ENCODE measurements at places on chromosomes 7 and 10.

DNA sequence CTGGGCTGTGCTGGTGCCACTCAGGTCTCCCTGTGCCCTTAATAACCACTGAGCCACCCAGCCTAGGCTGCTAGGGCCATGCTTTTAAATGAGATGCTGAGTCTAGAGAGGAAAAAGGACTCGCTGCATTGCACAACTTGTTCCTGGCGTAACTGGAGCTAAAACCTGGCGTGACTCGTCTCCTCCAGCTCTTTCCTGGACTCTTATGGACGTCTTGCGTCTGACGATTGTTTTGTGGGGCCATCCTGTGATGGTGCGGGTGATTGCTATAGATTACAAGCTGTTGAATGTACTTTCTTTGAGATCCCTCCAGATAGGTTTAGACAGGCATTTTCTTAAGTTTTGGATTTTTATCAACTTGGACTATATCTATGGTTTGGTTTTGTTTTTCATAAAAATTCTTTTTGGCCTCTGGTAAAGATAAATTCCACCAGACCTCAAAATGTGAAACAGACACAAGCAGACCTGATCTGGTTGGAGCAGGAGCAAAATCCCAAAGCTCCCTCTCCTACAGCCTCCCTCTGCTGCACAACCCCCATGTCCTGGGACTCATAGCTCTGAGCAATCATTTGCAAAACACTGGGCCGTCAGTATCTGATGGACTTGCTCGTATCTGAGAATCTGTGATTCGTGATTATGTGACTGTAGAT lies 230.3 kb downstream of the ARHGAP12 start:
- peak; percentile 80 for DNase-seq

DNA sequence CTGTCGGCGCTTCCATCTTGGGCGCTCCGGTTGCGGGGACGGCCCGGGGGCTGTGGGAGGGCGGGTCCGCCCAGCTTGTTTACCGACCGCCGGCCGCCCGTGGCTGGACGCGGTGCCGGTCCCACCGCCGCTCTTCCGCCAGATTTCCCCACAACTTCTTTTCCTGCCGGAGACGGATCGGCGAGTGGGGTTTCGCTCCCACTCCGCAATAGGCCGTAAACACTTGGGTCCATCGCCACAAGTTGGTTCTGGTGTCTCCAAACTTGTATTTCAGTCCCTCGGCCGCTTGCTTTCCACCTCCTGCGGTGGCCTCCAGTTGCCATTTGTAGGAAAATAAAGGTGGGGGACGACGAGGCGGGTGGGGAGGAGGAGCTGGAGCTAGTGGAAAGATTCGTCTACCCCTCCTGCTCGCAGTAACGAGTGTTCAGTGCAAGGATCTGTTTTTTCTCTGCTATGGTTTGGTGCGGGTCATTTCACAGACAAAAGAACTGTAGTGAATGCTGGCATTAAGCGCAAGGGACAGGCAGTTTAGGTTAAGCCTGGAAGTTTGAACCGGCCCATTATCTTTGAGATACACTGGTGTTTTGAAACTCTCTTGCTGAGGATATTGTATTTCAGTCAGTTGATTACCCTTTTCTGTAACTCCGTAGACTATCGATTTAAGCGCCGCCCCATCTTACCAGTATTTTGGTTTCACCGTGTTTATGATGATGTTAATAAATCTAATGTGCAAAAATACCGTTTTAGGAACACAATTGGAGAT lies 24.3 kb upstream of the ZRANB1 start:
- no peak for DNase-seq

DNA sequence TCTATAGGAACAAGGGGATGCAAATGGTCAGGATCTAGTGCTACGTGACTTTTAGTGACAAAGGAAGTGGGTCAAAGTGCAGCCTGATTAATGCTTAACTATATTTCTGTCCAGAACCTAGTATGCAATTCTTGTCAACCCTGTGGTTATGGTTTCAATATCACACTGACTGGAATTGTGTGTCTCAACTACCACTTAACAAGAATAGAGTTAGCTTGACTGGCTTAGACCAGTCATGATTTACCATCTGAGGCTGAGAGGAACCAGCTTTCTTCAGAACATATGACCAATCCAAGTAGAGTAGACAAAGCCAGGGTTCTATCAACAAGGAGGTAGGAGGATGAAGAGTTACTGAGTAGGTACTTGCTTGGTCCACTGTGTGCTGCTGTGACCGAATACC lies 54.4 kb downstream of the MYPN start:
- no peak for DNase-seq

- peak; percentile 35 for DNase-seq
Measured at GRCh38 chr7:48299580-48300169, 128.4 kb downstream of the ABCA13 start.

DNA sequence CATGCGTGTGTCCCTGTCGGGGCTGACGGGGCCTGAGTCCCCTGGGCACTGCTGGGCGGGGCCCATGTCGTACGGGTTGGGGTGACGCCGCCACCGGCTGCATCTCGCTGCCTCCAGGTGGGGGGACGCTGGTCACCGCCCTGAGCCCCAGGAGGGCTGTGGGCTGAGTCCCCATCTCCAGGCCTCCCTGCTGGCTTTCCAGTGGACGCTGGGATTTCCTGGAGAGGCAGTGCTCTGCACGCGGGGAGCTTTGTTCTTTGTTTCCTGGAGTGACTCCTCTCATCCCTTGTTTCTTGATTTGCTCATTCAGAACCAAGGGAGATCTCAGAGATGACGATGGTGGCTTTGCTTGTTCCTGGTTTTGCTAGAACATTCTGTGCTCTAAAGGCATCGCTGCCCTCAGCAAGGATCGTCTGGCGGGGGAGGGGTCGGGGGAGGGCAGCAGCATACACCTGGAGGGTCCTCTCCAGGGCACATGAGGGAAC lies 21.0 kb downstream of the PWWP2B start:
- no peak for DNase-seq

DNA sequence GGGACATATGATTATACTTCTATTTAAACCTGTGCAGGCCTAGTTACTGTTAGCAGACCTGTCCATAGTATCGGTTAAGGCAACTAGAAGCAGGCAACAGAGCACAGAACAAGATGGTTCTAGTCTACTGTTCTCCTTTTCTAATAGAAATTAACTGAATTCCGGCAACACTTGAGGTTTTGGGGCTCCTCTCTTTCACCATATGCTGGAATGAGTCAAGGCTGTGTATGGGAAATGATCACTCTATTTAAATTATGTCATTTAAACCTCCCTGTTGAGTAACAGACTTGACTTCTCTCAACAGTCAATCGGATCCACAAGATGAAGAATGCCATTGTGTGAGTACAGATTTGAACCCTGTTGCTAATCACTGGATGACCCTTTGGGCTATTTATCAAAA lies 6.2 kb upstream of the OTUD1 start:
- no peak for DNase-seq

- DNase-seq, result no peak
Measured at GRCh38 chr7:151349507-151349853, 7.9 kb downstream of the NUB1 start.

DNA sequence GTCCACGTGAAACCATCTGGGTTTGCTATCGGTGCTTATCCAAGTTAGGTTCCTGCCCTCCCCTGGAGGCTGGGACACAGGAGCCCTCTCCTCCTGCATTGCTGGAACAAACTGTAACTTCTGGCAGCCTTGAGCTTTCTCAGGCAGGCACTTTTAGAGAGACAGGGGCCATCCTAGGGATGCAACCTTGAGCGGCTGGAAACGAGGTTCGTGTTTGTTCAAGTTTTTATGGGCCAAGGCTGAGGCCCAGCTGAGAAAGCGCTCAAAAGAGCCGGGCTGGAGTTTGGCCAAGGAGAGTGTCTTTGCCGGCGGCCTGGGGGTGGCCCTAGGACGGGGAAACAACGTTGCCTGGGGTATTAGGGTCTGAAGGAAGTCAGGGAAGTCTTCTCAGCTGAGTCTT lies 5.5 kb upstream of the MMD2 start:
- no peak for DNase-seq

DNA sequence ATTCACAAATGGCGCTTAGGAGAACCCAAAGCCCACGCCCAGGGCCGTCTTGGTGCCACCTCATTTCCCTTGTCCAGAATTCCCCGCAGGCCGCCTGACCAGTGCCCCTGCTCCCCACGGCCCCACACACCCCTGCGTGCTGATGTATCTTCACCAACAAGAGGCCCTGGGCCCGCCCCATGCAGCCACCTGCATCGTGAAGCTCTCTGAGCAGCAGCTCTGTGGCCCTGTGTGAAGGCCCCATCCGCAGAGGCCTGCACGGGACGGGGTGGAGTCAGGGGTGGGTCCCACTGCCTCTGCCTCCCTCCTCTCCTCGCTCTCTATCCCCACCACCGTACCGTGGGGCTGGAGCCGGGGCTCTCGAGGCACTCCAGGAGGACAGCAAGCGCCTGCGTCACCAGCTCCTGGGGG lies 14.7 kb downstream of the BRAT1 start:
- no peak for DNase-seq

- no peak for DNase-seq
Measured at GRCh38 chr7:43201912-43202311, 89.5 kb downstream of the HECW1 start.

GRCh38 chr7:132218876-132219275 lies 357.4 kb downstream of the PLXNA4 start:
- DNase-seq, result no peak

DNA sequence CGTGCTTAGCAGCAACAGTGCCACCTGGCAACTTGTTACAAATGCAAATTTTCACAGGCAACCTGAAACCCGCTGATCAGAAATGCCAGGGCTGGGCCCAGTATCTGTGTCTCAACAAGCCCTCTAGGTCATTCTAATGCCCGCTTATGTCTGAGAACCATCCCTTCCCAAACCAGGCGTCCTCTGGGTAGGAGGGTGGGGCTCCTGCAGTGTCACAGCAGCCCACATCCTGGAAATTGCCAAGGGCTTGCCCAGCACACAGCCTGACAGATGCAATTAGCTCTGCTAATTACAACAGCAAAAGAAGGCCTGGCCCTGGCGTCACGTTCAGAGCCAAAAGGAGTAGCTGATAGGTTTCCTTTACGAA lies 15.9 kb downstream of the ITPRIP start:
- DNase-seq, result no peak

GRCh38 chr10:43390759-43391158 lies 18.2 kb downstream of the HNRNPF start:
- no peak for DNase-seq

GRCh38 chr7:7966141-7966734 lies 2.4 kb upstream of the GLCCI1 start:
- DNase-seq, result no peak

- DNase-seq, result no peak
Measured at GRCh38 chr10:77214799-77215198, 422.8 kb downstream of the KCNMA1 start.

- DNase-seq, result no peak
Measured at GRCh38 chr10:45374350-45375052, 485 bp downstream of the ALOX5 start.

DNA sequence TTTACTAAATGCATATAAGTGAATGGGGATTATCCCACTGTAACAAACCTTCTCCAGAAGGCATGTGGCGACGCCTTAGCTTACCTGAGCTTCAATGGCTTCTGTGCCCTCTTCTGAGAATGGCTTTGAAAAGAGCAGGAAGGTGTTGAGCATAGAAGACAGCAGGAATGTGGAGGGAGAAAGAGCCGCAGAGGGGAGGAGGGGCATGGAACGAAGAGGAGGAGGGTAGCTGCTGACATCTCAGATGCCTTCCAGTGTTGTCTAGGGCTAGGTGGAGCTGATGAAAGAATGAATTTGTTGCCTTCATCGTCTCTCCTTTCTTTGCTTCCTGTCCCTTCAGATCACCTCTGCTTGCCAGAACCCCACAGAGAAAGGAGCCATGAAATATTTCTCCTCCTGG lies 86.2 kb downstream of the ITIH5 start:
- DNase-seq, result no peak

DNA sequence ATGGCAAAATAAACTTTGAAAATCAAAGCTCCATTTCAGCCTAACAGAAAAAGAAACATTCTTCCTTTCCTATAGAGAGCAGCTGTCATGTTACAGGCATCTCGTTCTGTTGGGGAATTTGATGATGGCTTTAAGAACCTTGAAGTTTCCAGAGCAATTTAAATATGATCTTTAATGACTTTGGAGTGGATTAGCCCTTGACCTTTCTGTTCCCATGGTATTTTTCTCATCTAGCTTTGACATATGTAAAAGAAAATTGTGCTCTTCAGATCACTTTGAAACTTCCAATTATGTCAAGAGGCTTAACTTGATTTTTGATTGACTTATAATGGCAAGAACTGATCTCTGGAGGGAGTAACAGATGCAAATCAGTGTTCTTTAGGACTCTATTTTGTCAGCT lies 157.6 kb upstream of the SEMA3E start:
- DNase-seq, result no peak

- no peak for DNase-seq
Measured at GRCh38 chr7:7972922-7973594, 4.5 kb downstream of the GLCCI1 start.

- no peak for DNase-seq
Measured at GRCh38 chr7:128381161-128381821, 19.8 kb upstream of the PRRT4 start.

GRCh38 chr7:38655833-38656774 lies 24.9 kb upstream of the AMPH start:
- DNase-seq, result no peak

DNA sequence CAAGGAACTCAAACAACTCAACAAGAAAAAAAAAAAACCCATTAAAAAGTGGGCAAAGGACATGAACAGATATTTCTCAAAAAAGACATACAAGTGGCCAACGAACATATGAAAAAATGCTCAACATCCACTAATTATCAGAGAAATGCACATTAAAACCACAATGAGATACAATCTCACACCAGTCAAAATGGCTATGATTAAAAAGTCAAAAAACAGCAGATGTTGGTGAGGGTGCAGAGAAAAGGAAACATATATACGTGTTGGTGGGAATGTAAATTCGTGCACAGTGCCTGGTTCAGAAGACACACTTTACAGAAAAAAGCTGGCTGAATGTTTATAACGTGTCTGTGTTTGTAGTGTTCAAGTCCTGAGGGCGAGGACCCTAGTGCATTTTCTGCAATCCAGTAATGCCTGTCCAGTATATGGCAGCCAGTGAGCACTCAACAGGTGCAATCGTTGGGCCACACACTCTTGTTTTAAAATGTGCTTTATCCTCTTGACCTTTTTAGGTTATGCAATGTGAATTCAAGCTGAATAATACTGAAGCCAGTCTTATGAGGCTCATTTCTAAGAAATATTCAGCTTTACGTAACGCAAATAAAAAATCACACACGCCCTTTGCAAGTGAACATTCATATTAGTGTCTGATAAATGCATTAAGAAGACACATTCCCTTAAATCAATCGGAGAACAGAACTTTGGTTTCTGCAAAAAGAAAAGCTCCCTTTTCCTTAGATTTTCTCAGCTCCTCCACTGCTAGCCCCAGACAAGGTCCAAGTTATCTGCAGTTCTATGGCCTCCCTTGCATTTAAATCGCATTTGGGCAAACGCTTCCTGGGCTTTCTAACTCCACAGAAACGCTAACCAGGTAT lies 813 bp upstream of the MTURN start:
- DNase-seq, result no peak
